Pons (tissue), 1 donor: ENCODE measurements at places on chromosomes 7 and 10.

DNA sequence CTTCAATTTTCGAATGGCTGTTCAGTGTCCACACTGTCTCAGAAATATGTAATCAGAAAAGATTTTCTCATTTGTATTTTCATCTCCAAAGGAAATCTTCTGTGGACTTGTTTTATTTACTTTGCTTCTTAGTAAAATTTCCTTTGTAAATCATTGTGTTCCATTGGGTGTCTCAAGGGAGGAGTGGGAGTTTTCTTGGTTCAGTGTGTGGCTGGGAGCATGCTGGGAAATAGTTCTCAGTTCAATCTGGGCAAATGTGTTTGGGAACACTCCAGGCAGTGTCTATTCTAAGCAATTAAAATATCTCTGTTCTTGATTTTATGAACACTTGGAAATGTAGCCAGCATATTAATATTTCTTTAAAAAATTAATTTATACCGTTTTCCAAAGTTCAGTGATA lies 1019.8 kb downstream of the CNTNAP2 start:
- no peak for DNase-seq

DNA sequence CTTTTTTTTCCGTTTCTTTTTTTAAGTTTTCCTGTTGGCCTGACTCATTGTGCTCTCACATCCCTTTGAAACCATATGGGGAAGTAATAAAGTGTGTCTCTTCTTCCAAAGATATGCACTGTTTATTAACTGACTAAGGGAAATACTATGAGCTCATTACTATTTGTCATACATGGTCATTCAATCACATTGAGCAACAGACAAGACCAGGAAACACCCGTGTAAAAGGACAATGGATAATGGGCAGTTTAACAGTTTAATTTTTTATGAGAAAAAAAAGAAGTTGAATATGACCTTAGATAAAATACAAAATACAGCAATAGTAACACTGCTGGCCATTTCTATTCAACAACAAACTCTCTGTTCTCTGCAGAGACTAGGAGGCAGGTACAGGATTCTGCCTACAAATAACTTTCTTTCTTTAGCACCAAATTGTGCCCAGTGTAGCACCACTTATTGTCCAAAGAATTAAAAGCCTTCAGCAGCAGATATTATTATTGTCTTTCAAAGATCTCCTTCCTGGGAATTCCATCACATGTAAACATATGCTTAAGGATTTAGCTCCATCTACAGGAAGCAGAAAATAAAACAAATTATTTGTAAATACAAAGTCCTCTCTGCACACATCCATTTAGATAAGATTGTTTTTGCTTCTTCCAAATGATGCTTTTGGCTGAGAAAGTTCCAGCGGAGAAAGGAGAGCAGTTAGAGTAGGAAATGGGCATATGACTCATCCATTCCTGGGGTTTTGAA lies 55.0 kb upstream of the AKR1E2 start:
- peak; percentile 48 for DNase-seq

DNA sequence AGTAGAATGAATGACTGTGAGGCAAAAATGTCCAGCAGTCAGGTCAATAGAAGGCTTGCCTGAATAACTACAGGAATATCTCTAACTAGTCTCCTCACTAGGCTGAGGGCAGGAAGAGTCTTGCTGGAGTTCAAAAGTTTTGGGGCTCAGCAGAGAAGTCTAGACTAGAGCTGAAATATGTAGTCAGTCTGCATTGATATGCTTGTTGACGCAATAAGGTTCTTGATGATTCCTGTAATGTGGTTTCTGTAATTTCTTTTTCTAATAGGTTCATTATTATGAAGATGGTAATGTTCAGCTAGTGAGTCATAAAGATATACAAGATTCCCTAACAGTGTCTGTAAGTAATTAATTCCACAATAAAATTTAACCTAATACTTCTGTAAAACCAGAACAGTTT lies 41.5 kb upstream of the ST7 start:
- DNase-seq, result no peak

- DNase-seq, result no peak
Observed at GRCh38 chr7:99380823-99381663, 6.5 kb downstream of the ARPC1B start.

DNA sequence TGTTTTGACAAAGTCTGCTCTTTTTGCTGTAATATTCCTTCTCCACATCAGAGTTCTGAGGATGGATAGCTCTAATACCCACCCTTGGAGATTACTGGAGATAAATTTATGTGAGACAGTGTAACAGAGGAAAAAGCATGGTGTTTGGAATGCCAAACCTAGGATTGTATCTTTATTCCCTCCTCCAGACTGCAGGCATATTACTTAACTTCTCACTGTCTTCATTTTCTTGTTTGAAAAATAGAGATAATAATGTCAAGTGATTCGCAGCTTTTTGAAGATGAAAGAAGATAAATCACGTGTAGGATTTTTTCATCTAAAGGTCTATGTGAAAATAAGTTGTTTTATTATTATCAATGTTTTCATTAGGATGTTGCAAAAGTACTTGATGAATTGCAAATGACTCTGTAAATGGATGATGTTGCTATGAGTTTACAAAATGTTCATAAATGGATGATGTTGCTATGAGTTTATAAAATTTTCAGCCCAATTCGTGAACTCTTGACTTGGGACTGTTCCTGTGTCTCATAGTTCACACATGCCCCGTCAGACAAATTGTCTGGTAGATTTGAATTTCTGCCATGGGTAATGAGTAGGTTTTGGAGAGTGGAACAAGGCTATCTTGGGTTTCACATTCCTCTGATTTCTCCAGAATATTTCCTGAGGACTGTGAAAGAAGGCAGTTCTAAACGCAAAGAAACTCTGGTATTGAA lies 113.1 kb upstream of the IGFBP3 start:
- no peak for DNase-seq

- DNase-seq, result no peak
Observed at GRCh38 chr7:1362301-1362700, 97.0 kb downstream of the MICALL2 start.
